ENCODE measurements at places on chromosomes 11 and 22.

DNA sequence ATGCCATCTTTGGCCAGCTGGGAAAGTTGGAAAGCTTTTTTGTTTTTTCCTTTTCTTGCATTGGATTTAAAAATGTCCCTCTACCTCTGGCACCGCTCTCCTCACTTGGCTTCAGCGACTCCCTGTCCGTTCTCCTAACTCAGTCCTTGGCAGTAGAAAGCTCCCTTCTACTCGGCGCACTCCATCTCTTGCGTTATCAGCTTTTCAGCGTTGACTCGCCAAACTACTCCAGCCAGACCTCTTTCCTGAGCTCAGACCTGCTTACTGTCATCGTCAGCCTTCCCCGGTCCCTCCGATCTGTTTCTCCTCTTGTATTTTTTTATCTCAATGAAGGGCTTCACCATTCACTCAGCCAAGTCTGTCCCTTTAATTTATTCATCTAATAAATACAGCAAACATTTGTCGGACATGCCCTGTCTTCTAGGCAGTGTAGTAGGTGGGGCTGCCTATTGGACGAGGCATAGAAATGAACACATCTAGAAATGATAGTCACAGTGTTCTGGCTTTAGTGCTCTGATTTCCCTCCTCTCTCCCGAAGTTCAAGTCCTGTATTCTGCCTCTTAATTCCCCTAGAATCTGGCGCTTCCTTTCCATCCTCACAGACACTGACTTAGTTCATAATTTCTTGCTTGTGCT lies 839 bp downstream of the CEP164 start:
- peak; percentile 10 for DNase-seq

DNA sequence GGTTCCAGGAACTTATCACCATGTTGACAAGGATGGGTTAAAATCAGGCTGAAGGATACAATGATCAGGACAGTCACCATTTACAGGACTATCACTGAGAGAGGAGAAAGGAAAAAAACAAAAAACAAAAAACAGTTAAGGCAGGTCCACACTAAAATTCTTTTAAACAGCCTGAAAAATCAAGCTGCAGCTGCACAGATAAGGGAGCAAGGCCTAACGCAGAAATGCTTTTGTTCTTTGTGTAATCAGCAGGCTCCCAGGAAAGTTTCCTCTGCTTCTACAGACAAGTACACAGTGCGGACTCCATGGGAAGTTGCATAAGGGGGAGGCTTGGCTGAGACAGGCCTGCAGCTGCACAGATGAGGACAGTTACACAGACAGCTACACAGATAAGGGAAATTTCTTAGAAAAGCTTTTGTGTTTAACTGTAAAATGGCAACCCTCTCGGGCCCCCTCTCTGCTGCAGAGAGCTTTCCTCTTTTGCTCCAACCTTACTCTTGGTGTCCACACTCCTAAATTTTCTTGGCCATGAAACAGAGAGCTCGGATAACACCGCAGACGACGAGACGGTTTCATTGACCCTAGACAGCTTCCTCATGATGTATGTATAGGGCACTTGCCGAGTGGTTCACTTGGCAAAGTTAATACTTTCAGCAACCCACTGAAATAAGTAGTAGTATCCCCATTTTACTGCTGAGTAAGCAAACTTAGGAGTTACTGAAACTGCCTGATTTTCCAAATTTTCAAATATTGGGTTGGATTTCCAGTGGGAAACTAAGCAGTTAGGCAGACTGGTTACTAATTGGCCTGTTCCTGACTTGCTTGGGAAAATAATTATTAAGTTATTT lies 45.5 kb downstream of the PIWIL3 start:
- no peak for DNase-seq

DNA sequence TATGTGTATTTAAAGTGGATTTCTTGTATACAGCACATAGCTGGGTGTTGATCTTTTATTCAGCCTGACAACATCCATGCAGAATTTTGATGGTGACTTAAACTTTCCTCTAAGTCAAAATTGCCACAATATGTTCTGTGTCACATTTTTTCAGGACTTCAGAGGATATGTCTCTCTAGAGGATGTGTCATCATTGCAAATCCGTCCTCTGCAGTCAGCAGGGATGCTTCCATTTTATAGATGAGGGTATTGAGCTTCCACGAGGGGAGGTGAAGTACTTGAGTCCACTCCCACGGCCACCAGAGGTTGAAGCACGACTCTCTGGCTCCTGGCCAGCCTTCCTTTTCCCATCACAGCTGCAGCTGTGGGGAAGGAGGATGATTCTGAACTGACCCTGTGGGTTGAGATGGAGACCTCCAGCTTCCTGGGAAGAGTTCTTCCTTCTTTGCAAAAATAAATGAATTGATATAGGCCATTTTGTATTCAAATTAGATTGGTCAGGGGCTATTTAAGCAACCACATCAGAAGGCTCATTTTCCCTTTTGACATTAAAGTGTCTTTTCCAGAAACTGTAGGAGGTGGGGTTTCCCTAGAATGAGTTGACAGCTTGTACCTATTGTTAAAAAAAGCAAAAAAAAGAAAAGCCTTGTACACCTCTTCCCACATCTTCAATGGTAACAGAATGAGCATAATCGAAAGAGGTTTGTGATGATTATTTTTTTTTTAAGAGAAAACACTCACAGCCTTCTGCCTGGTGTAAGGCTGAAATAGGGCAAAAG lies 55.2 kb upstream of the MYEOV start:
- DNase-seq = no peak

DNA sequence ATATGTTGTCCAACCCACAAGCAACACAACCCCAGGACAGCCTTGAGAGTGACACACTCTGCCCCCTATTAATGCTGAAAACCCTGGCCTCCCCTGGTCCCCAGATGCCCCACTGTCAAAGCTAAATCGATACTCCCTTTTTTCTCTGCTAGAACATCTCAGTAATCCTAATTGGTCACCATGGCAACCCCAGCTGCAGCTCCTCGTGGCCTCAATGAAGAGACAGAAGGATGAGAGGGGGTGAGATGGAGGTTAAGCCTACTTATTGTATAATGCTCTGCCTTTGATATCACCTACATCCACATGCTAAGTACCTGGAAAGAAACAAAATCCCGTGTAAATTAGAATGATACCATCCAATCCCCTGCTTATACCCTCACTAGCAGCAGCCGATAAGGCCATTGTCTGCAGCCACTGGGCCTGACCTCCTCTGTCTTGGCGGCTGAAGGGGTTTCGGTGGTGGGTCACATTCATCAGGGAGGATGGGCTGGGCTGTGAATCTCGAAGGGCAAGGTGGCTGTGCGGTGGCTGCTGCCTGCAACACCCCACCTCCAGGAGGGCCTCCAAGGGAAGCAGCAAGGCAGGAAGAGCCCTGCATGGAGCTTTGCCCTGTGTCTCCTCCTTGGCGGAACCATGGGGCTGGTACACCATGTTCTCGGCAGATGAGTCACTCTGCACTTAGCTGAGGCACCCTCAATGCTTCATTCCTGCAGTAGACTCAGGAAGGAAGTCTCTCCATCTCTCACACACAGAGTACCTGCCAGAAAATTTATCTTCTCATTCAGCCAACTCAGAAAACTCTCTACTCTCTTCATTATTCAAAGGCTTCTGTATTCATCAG lies 399.5 kb downstream of the BUD13 start:
- no peak for DNase-seq

- no peak for DNase-seq
These were observed 270.6 kb downstream of the FAT3 start for GRCh38 chr11:92495107-92495793.

DNA sequence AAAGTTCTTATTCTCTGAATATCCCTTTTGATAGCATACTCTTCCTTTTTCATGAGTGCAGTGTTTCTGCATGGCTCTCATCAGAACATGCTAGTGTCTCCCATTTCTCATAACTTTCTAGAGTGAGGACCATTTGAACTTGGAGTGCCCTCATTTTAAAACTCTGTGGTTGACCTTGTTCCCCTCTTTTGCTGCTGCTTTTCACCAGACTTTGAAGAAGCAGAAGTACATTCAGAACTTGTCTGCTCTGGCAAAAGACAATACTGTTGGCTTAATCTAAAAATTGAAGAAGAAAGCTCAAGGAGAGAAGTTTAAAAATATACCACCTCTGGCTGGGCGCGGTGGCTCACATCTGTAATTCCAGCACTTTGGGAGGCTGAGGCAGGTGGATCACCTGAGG lies 35.0 kb downstream of the PPARA start:
- peak; percentile 53 for DNase-seq

All from HL-60 (cell line).